ENCODE measurements at places on chromosomes 4 and X.

DNA sequence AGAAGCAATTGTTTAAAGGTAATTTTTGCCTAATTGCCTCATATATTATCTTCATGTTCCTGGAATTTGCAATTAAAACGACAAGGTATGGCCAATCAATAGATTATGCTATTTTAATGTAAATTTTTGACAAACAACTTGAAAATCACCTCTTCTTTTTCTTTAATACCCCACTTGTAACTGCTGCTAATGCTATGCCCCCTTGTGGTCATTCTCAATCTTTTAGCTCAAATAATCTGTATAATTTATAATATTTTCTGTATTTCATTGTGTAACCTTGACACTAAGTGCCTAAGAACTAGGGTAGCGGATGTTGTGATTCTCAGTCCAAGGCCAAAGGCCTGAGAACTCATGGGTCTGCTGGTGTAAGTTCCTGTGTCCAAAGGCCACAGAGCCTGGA, 831.7 kb upstream of the POU3F4 start:
- DNase-seq = no peak

DNA sequence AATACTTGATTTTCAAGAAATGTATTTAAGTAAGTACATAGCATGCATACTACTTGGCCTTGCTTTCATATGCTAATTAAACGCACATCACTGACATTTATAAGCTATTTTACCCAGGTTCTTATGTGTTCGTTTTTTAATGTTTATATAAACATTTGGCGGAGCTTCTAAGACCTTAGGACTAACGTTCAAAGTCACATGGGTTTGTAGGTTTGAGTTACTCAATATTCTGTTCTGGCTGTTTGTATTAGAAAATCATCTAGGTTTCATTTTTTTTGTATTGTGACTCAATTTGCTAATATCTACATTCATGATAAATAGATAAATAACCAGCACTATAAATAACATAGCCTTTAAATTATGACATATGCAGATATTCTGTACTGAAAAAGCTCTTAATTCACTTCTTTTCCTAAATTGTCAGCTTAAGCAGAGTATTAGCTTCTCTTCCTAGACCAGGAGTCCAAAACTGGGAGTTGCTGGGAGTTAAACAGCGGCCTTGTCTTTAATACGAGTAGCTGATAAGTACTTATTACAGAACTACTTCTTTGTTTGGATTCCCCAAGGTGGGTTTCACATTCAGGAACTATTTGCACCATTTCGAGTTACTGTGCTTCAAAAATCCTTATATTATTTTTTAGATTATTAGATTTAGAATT, 42.0 kb downstream of the GUCY1B1 start:
- no peak for DNase-seq

DNA sequence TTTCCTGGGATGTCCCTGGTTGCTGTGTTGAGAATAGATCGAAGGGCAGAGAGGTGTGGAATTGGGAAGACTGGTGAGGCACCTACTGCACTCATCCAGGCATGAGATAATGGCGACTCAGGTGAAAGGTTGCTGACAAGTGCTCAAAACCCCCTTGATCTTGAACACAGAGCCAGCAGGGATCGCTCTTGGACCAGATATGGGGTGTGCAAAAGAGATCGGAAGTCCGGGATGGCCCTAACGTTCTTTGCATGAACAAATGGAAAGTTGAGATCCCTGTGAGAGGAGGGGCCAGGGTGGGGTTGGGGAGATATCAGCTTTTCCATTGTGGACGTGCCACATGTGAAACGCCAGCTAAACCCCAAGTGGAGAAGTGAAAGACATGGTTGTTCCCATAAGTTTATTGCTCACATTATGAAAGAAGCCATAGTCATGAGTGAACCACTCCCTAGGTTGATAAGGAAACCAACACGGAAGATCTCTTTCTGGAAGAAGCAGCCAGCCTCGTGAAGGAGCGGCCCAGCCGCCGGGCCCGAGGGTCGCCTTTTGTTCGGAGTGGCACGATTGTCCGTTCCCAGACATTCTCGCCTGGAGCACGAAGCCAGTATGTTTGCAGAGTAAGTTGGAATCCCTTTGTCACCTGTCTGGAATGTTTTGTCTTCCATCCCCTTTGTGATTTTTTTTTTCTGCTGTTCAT, 22.6 kb upstream of the CLCN4 start:
- DNase-seq = no peak

DNA sequence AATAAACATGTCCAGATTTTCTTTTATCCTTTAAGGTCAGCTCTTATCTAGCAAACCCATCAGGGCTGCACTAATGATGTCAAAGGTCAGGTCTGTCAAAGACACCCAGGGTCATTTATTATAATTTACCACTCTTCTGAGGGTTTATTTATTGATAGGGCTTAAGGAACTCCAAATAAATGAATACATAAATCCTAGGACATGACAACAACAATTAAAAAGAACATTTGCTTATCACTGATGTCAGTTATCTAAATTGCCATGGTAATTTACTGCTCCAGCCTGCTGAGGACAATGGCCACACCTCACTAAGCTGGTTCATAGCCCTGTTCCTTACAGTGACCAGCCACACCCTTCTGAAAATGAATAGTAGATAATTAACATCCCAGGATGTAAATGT, 317.1 kb downstream of the UNC5C start:
- no peak for DNase-seq

DNA sequence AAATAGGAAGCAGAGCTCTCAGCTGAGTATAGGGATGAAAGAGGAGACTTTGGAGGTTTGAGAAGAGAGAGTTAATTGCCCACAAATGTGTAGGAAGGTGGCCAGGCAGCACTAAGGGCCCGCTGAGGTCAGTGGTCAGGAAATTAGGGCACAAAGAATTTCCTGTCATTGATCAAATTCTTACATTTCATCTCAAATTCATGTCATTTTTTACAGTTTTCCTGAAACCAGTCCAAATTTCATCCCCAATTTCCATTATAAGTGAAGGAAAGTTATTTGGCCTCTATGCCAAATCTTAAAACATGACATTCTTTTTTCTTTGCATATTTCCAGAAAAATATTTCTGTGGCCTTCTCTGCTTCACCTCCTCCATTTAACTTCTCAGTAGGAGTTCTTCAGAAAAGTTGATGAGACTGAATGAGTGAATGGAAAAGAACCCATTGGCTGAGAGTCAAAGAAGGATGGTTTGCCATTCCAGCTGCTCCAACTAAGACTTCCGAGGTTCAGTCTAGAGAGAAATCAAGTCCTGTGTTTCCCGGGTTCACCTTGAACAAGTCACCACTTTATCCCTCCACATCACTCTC, 68.7 kb upstream of the SPRY1 start:
- DNase-seq = no peak

GRCh38 chr4:38943343-38943742, 75.7 kb downstream of the FAM114A1 start:
- DNase-seq = no peak

DNA sequence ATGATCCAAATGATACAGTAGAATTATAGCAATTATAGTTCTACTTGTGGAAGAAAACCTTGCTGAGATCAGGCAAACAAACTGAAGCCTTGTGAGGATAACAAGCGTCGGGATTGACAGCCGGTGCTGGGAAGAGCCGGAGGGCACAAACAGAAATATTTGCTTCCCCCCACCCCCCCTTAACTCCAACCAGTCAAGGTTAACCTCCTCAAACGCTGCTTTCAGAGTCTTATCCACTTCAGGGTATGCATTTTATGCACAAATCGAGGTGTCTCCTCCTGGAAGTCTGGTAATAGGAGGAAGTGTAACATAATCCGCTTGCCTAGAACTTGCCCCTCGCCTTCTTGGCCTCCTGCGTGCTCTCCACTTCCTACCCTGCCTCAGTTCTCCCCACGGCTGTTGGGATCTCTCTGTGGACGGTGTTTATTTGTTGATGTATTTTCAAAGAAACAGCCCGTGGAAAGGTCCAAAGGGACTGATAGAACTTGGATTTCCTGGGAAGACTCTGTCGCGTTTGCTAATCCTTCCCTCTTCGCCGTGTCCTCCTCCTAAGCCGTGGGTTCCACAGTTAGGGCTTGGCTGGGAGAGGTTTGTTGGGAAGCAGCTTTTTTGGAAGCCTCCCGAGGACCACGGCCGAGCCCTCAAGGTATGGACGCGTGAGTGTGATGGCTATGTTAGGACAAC, 4.1 kb upstream of the ARX start:
- DNase-seq = no peak

Measured in stimulated activated CD4-positive, alpha-beta T cell treated with anti-CD3 and anti-CD28 coated beads, TNF-alpha, amount 100 ng/mL, for 4 hours (primary cell).